HTR-8/SVneo (cell line): ENCODE measurements at places on chromosomes 2 and 18.

GRCh38 chr18:13211534-13211933, 7.0 kb upstream of the LDLRAD4 start:
- no peak for DNase-seq

GRCh38 chr2:136233298-136233697, 115.3 kb upstream of the CXCR4 start:
- DNase-seq, result no peak

- no peak for DNase-seq
These were observed 44.2 kb downstream of the WDPCP start for GRCh38 chr2:63544017-63544627.

GRCh38 chr2:65347913-65348312, 84.5 kb downstream of the SPRED2 start:
- no peak for DNase-seq

- DNase-seq, result peak; percentile 54
These were observed 88.1 kb upstream of the KLF7 start for GRCh38 chr2:207253666-207254345.

GRCh38 chr18:54359233-54359632, 1.5 kb downstream of the C18orf54 start:
- no peak for DNase-seq

DNA sequence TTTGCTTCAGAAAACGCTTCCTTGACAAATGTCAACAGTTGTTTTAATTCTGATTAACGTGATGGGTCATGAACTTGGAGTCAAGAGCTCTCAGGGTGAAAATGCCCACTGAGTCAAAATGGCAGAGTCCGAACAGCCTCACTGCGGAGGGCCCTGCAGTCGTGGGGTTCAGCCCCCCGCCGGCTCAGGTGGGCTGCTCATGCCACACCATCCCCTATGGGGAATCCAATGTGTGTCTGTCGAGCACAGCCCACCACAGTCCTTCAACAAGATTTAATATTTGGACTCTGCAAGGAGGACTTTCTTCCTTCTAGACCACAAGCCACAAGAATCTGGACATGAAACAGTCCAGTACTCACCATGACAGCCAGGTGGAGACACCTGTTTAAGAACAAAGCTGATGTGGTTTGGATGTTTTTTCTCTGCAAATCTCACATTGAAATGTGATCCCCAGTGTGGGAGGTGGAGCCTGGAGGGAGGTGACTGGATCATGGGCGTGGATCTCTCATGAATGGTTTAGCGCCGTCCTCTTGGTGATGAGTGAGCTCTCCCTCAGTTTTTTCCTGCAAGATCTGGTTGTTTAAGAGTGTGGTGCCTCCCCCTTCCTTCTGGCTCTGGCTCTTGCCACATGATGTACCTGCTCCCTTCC, 201.0 kb downstream of the NDUFA10 start:
- no peak for DNase-seq

- no peak for DNase-seq
These were observed 46.7 kb downstream of the LDLRAD4 start for GRCh38 chr18:13265008-13265910.

DNA sequence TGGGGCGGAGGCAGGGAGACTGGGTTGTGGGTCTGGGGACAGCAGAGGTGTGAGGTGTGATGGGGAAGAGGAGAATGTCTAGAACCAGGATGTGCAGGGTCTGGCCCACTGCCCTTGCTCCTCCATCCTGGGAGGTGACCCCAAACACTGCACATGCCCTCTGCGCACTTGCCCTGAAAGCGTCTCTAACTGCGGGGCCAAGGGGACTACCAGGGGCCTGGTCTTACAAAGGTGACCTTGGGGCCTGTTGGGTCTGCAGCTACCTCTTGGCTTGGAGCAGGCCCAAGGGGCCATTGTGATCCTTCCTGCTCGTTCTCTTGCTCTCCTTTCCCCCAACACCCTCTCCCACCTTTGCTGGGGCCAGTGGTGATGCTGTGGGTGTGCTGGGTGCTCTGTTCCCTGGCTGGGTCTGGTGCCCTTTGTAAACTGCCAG, 48.0 kb upstream of the FAHD2A start:
- no peak for DNase-seq

DNA sequence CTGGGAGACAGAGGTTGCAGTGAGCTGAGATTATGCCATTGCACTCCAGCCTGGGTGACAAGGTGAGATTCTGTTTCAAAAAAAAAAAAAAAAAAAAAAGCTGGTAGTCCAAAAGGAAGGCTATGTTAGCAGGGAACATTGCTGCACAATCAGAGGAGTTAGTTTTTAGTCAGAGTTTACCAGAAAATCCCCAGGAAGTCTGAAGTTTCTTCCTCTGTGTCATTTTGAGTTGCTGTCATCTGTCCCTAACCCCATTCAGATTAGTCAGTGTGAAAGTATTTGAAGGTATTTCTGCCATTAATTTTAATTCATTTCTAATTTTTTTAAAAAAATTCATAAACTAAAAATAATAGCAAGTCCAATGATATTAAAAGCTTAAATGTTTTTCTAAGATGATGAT, 33.5 kb upstream of the CERS6 start:
- no peak for DNase-seq

GRCh38 chr2:177282787-177283572, 18.5 kb upstream of the NFE2L2 start:
- DNase-seq, result no peak

DNA sequence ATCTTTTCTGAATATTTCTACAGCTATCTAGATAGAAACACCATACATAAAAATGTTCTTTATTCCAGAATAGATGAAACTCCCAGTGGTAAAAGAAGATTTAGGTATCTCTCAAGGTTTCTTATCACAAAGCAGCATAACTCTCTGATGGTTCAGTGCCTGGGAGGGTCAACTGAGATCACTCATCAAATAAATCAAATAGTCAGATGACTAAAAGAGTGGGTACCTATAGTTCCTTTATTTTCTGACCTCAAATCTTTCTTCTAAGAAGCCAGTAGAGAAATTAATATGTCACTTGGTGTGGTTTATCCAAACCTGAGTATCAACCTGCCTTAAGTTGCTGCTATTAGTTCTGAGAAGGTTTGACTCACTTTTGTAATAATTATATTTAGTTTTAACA, 120.9 kb downstream of the TMEFF2 start:
- no peak for DNase-seq

DNA sequence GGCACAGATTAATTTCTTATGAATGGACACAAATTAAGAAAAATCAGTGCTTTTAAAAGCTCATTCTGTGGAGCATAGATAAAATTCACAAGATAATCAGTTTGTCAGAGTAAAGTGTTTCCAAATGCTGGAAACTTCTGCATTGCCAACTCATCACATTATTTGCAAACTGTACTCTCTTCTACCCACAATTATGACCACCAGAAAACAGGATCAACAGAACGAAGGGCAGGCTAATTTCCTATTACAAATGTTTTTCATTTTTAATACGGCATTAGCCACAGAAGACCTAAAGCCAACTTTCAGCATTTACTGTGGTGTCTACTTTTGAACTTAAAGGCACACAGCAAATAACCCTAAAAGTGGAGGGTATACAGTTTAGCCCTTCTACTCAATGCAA, 6.0 kb downstream of the IRS1 start:
- no peak for DNase-seq

GRCh38 chr2:96923810-96924774, 54.2 kb upstream of the SEMA4C start:
- DNase-seq, result no peak

GRCh38 chr2:68341583-68341982, 21.8 kb upstream of the CNRIP1 start:
- no peak for DNase-seq

- DNase-seq, result no peak
These were observed 66.4 kb upstream of the TGFA start for GRCh38 chr2:70620020-70620419.

DNA sequence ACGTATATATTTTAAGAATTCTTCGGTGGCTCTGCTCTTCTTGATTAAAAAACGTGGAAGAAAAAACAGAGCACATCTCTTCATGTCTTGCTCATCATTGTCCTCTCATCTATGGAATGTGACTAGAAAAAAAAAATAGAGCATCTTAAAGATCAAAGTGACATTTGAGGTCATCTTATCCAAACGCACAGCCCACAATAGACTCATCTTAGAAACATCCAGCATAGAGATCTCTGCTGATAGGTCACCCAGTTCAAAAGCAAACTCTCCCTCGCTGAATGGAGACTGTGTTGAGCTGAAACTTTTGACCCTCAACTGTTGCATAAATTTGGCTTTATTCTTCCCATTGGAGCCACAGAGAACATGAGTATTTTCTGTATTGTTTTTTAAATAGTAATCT, 65.2 kb downstream of the CMPK2 start:
- DNase-seq, result no peak

DNA sequence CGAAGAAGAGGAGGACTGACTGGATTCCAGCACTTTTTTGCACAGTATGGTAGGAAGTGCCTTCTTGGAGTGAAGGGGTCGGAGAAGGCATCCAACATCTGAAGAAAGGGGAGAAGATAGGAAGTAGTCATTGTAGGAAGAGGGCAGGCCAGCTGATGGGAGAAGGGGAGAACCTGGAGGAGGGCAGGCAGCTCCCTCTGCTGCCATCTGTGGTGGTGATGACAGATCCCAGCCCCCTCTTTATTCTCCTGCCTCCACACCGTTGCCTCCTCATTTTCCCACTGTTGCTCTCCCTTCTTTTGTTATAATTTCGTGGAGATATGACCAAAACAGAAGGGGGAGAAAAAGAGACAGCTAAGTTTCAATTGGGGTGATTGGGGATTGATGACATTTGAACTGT, 2.9 kb upstream of the SCYGR2 start:
- DNase-seq, result no peak

DNA sequence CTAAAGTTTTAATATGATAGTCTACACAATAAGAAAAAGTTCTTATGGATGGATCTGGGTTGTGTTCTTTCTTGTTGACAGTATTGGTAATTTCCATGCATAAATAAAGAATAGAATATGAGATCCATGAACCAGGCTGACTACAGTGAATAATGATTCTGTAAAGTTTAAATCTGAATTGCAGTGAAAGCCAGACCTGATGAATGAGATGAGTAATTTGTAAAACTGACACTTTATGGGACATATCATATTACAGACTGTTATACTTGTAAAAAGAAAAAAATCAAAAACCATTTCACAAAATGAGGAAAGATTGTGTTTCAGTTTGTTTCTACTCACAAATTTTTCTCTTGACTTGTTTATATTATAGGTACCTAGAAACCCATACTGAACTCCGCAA, 164.9 kb upstream of the SCN7A start:
- no peak for DNase-seq

DNA sequence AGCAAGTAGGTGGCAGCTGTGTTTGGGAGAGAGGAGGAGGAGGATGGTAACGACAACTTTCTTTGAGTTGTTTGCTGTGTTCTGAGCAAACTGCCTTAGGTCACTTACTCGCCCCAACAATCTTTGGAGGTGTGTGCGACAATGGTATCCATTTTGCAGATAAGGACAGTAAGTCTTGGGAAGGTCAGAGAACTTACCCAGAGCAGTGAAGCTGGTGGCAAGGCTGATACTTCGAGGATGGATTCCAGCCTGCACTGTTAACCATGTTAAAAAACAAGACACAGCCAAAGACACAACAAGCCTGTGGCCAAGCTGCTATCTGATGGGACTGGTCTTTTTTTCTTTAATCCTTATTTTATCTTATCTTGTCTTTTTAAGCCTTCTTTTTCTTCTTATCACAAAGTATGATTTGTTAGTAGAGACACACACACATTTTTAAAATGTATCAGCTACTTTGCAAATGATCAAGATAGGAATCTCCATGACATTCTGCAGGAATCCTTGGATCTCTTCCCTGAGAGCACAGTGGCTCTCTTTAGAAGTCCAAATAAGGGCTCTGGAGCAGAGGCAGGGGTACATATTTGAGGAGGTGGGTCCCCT, 27.9 kb downstream of the CNDP1 start:
- no peak for DNase-seq

GRCh38 chr18:64258111-64258650, 109.3 kb upstream of the LINC00305 start:
- DNase-seq, result no peak

GRCh38 chr2:10236571-10237391, 65.9 kb upstream of the HPCAL1 start:
- DNase-seq, result no peak

GRCh38 chr18:22912835-22913234, 20.3 kb upstream of the RBBP8 start:
- no peak for DNase-seq
